ENCODE measurements at places on chromosomes 16 and 17.
A peak's percentile ranks its signal among the peaks of the same experiment; 100 is the strongest.

DNA sequence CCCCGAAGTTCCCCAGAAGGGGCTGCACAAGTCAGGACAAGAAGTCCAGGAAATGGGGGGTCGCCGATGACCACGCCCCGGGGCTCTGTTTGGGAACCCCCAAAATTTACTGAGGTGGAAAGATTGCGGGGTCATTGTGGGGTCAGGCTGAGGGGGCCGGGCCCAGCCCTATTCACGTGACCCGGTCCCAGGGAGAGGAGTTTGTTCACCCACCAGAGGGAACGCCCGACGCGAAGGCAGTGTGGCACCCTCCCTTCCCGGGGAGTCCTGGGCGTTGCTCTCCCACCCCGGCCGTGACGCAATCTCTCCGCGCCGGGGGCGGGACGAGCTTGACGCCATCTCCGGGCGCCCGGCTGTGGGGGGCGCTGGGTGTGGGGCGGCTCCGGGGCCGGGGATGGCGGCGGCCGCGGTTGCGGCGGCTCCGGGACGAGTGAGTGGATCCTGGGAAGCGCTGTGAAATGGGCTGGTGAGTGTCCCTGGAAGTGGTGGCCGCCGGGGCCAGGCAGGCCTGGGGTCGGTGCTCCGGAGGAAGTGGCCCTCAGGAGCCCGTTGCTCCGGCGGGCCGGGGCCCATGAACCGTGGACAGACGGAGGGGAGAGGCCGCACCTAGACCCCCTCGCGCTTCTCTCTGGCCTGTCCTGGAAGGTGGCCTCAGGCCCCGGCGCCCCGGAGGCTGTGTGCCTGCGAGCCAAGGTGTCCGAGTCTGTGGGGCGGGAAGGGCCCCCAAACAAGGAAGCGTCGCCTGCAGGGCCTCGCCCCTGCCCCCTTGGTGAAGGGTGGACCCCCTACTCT is at the start of gene ATXN1L:
ATXN1L (plus strand) TSS at position 338 of the 792 bp plus-strand sequence. CDS start 3,765 bp downstream, outside the sequence.
- DNase-seq, result peak; percentile 95

DNA sequence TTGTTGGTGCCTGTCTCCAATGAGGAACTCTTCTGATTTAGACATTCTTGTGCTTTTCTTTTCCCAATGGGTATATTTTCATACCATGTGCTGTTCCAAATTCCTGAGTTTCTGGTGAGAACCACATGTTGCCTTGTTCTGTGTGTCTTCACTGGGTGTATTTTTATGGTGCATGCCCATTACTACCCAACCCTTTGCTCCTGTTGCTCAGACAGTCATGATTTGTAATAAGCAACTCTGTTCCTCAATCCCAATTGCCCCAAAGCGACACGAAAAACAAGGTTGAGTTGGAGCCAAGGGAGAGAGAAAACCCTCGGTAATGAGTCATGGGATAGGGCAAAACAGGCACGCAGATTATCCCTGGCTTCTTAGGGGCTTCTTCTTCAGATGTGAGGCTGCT is 101.8 kb downstream of the ABCA8 start:
- no peak for DNase-seq

- DNase-seq, result no peak
These were observed 45.4 kb upstream of the HSBP1 start for GRCh38 chr16:83762141-83762991.

DNA sequence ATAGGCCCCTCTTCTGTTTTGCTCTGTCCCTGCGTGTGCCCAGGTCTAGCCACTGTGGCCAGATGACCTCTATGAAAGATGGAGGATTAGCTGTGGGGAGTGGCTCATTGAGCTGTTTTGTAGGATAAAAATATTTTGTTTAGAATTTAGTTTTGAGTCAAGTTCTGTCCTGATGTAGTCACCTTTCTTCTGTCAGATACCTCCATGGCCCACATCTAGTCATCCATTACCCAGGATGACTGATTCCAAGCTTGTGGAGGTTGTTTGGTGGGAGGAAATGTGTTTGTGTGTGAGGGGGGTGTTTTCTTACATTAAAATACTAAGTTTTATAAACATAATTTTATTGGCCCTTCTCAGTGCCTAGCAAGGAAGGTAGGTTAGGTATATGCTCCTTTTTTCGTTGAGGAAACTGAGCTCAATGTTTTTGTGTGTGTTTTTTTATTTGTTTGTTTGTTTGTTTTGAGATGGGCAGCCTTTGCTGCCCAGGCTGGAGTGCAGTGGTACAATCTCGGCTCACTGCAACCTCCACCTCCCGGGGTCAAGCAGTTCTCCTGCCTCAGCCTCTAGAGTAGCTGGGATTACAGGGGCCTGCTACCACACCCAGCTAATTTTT is 16.3 kb downstream of the SNX11 start:
- no peak for DNase-seq

DNA sequence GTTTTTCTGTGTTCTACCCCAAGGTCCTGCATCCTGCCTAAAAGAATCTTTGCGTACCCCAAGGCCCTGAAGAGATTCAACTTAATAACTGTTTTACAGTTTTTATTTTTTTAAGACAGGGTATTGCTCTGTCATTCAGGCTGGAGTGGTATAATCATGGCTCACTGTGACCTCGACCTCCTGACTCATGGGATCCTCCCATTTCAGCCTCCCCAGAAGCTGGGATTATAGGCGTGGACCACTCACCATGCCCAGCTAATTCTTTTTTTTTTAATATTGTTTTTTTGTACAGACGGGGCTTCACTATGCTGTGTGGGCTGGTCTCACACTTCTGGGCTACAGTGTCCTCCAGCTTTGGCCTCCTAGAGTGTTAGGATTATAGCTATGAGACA is 9.3 kb upstream of the FAAP100 start:
- DNase-seq, result no peak
